ENCODE measurements at places on chromosomes 5 and 9. TPM values are rescaled to one million over a fixed set of nuclear protein-coding genes. Genes with fewer than 3 reads are reported as not detected.

DNA sequence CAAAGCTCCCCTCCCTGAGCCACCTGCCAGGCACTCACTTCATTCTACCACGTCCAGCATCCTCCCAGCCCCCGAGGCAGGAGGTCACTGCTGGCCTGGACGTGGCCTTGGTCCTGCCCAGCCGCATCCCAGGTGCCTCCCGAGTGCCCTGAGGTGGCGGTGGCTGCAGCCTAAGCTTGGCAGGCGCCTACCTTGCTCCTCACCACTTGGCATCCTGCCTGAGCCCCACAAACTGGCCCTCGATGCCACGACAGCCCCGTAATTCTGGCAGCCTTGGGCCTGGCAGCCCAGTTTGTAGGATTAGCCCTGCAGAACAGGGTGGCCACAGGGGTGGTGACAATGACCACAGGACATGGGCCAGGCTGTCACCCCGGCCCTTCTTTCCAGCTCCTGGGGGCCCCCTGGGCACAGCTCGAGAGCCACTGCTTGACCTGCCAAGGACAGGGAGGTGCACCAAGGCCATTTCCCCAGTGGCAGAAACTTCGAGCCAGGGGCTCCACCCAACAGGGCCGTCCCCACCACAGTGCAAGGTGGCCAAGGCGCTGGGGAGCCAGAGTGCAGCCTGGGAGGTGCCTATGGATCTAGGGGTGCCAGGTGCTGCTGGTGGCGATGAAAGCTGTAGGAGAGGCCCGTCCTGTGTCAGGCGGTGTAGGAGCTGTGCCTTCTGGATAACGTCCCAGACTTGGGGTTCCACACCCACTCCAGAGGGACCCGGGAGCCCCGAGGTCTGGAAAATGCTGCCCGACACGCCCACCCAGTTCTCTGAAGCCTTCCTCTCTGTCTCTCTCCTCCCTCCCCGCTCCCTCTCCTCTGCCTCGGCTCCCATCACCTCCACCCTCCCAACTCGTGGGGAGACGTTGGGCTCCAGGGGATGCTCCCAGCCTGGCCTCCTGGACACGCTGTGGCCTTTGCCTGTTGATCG, 18.4 kb downstream of the NKD2 start:
- no peak for DNase-seq

- no peak for DNase-seq
These were observed 227.0 kb upstream of the ANKRD55 start for GRCh38 chr5:56460195-56460546.

Gene IL4
- total RNA-seq, result not detected

Gene ANKRD18B
- 3.4 TPM for total RNA-seq

Gene BHMT
- 0.64 TPM for total RNA-seq

All from cerebellum (tissue), 4 donors.